Endothelial cell of umbilical vein (primary cell): ENCODE measurements at places on chromosomes 12 and 14.

- H3K27ac ChIP-seq: peak overlapping the region; percentile 2
- no peak overlapping the region for H3K4me3 ChIP-seq
- peaks cover 53% of the 10 kb centered on the region for H3K4me1 ChIP-seq
- no peaks in the 10 kb centered on the region for H3K36me3 ChIP-seq
These were observed 72.5 kb downstream of the ITPK1 start for GRCh38 chr14:93042968-93043940.

GRCh38 chr12:125533434-125534029 lies 468.3 kb downstream of the AACS start:
- no peaks in the 10 kb centered on the region for H3K27me3 ChIP-seq
- no peak for DNase-seq
- H3K27ac ChIP-seq: no peak overlapping the region
- no peaks in the 10 kb centered on the region for H3K4me1 ChIP-seq
- no peak overlapping the region for H3K4me3 ChIP-seq

GRCh38 chr12:6981152-6982052 lies 10.7 kb downstream of the EMG1 start:
- H3K4me1 ChIP-seq: no peaks in the 10 kb centered on the region
- no peak for DNase-seq
- no peak overlapping the region for H3K27ac ChIP-seq
- H3K36me3 ChIP-seq: peaks cover 8% of the 10 kb centered on the region

GRCh38 chr12:122538496-122538895 lies 11.4 kb downstream of the KNTC1 start:
- DNase-seq: no peak
- H3K27me3 ChIP-seq: no peaks in the 10 kb centered on the region
- H3K4me3 ChIP-seq: no peak overlapping the region
- H3K27ac ChIP-seq: no peak overlapping the region
- H3K36me3 ChIP-seq: no peaks in the 10 kb centered on the region
- H3K4me1 ChIP-seq: no peaks in the 10 kb centered on the region

DNA sequence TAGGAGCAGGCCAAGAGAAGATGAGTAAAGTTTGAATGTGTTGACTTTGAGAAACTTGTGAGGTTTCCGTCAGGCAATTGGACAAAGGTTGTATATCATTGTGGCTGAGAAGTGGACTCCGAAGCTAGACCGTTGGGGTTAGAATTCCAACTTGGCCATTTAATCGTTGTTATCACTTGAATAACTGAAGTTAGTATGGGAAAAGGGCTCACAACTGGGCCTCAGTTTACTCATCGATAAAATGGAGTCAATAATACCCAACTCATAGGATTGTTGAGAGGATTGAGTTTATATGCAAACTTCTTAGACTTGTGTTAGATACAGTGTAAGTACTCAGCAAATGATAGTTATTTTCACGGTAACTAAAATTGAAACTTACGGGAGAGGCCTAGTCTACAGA lies 846 bp downstream of the SLIRP start:
- peaks cover 21% of the 10 kb centered on the region for H3K4me1 ChIP-seq
- no peak for DNase-seq
- H3K36me3 ChIP-seq: peaks cover 14% of the 10 kb centered on the region
- peak overlapping the region; percentile 98 for H3K4me3 ChIP-seq
- H3K27me3 ChIP-seq: no peaks in the 10 kb centered on the region

DNA sequence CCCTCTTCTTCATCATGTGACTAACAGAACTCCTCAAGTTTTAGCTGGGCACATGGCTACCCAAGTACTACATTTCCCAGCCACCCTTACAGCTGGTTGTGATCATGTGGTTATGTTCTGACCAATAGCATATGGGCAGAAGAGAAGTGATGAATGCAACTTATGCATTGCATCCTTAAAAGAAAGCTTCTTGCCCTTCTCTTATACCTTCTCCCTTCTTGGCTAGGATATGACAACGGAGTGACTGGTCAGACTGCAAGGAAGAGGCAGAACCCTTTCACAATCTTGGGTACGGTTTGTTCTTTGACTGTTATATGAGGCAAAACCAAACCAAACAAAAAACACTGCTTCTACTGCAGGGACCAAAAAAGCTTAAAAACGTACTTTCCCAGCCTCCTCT lies 66.5 kb upstream of the MAX start:
- peaks cover 10% of the 10 kb centered on the region for H3K4me1 ChIP-seq
- no peak overlapping the region for H3K27ac ChIP-seq
- no peaks in the 10 kb centered on the region for H3K36me3 ChIP-seq
- H3K27me3 ChIP-seq: no peaks in the 10 kb centered on the region
- H3K4me3 ChIP-seq: no peak overlapping the region
- no peak for DNase-seq

DNA sequence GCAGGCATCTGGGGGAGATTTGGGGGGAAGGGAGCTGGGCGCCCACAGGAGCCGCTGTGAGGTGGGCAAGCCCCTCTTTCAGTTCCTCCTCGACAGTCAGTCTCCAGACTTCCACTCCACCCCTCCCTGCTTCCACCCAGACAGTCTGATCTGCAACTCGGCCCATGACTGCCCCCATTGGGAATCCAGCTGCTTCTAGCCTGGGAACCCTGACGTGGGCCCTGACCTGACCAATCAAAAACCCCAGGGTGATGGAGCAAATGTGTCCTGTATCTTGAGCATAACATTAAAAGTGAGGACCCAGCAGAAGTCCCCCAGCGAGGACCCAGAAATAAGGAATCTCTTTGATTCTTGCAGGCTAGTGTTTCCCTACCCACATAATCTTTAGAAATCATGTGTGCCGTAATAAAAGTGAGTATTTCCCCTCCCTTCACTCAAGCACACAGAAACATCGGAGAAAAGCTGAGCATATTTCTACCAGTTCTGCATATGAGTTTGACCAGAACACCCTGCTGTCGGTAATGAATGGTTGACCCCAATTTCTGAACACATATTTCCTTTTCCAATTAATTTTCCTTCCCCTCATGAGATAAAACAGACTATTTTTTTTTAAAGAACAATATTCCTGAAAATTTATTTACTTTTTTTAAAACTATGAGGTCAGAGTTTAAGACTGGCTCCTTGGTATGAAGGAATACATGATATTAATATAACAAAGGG lies 6.4 kb downstream of the SSH1 start:
- H3K36me3 ChIP-seq: peaks cover 18% of the 10 kb centered on the region
- H3K27me3 ChIP-seq: no peaks in the 10 kb centered on the region
- H3K27ac ChIP-seq: peak overlapping the region; percentile 98
- peaks cover 51% of the 10 kb centered on the region for H3K4me1 ChIP-seq

GRCh38 chr12:9619411-9620179 lies 11.9 kb upstream of the KLRB1 start:
- DNase-seq: no peak
- no peak overlapping the region for H3K27ac ChIP-seq
- H3K36me3 ChIP-seq: no peaks in the 10 kb centered on the region
- H3K4me3 ChIP-seq: no peak overlapping the region
- no peaks in the 10 kb centered on the region for H3K4me1 ChIP-seq
- H3K27me3 ChIP-seq: no peaks in the 10 kb centered on the region

DNA sequence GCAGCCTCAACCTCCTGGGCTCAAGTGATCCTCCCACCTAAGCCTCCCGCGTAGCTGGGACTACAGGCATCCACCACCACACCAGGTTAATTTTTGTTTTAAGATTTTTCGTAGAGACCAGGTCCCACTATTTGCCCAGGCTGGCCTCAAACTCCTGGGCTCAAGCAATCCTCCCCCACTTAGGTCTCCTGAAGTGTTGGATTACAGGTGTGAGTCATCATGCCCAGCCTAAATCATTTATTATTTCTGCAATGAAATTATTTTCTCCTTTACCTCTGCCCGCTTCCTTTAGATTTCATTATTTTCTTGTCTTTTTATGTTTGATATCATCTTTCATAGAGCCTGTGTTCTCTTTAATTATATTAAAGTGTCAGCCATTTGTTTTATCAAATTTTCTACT lies 165.2 kb upstream of the OTX2 start:
- no peak overlapping the region for H3K27ac ChIP-seq
- no peak for DNase-seq
- no peaks in the 10 kb centered on the region for H3K27me3 ChIP-seq
- no peaks in the 10 kb centered on the region for H3K36me3 ChIP-seq
- no peak overlapping the region for H3K4me3 ChIP-seq
- no peaks in the 10 kb centered on the region for H3K4me1 ChIP-seq

GRCh38 chr12:42332301-42333285 lies 6.6 kb downstream of the PPHLN1 start:
- no peak overlapping the region for H3K27ac ChIP-seq
- DNase-seq: peak; percentile 67
- no peaks in the 10 kb centered on the region for H3K27me3 ChIP-seq
- no peak overlapping the region for H3K4me3 ChIP-seq
- H3K36me3 ChIP-seq: peaks cover 3% of the 10 kb centered on the region
- peaks cover 6% of the 10 kb centered on the region for H3K4me1 ChIP-seq

DNA sequence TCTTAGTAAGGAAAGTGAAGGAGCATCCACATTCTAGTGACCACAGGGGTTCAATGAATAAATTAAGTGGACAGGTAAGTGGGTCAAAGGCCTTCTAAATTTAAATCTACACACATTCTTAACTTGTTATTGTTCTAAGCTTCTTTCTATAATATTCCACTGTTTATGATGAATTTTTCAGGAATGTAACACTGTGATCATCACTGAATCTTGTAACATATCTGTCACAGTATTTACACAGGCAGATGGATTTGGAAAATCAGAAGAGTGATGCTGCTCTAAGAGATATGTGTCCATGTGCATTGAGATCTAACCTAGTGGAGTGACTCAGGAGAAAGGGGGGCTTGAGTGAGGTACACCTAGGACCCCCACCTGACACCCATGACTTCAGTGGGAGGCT lies 115.4 kb upstream of the OVCH1 start:
- DNase-seq: no peak
- no peak overlapping the region for H3K4me3 ChIP-seq
- no peaks in the 10 kb centered on the region for H3K4me1 ChIP-seq
- no peaks in the 10 kb centered on the region for H3K27me3 ChIP-seq
- H3K27ac ChIP-seq: no peak overlapping the region
- no peaks in the 10 kb centered on the region for H3K36me3 ChIP-seq

- peaks cover 23% of the 10 kb centered on the region for H3K4me1 ChIP-seq
- H3K4me3 ChIP-seq: no peak overlapping the region
- H3K36me3 ChIP-seq: no peaks in the 10 kb centered on the region
- peaks cover 24% of the 10 kb centered on the region for H3K27me3 ChIP-seq
- no peak overlapping the region for H3K27ac ChIP-seq
These were observed 161.2 kb downstream of the DAD1 start for GRCh38 chr14:22427771-22428231.

- no peak overlapping the region for H3K4me3 ChIP-seq
- H3K4me1 ChIP-seq: peaks cover 32% of the 10 kb centered on the region
- H3K36me3 ChIP-seq: no peaks in the 10 kb centered on the region
- peak overlapping the region; percentile 97 for H3K27ac ChIP-seq
These were observed 8.8 kb upstream of the SMARCC2 start for GRCh38 chr12:56197921-56198635.

GRCh38 chr12:66003951-66004350 lies 126.6 kb downstream of the LLPH start:
- no peaks in the 10 kb centered on the region for H3K36me3 ChIP-seq
- H3K4me3 ChIP-seq: no peak overlapping the region
- no peak for DNase-seq

- no peaks in the 10 kb centered on the region for H3K36me3 ChIP-seq
- DNase-seq: no peak
- H3K27me3 ChIP-seq: peaks cover 2% of the 10 kb centered on the region
- no peak overlapping the region for H3K4me3 ChIP-seq
- no peak overlapping the region for H3K27ac ChIP-seq
- no peaks in the 10 kb centered on the region for H3K4me1 ChIP-seq
These were observed 468.0 kb downstream of the BCAT1 start for GRCh38 chr12:24480766-24481449.

DNA sequence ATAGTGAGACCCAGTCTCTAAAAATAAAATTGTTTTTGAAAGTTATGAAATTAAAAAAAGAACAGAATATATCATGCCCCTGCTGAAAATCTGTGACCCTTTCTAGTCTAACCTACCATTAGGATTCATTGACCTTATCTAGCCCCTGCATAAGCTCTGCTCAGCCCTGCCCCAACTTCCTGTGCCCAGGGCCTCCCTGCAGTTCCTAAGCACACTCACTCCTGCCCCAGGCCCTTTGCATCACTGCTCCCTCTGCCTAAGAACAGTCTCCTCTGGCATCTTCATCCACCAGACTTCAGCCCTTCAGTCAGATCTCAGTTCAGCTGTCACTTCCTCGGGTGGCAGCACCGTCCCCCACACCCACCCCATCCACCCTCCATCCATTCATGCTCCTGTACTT lies 55.4 kb downstream of the SCARB1 start:
- no peak for DNase-seq
- no peak overlapping the region for H3K27ac ChIP-seq
- H3K36me3 ChIP-seq: no peaks in the 10 kb centered on the region
- H3K4me1 ChIP-seq: no peaks in the 10 kb centered on the region
- no peaks in the 10 kb centered on the region for H3K27me3 ChIP-seq

GRCh38 chr14:31881531-31882310 lies 195.4 kb upstream of the ARHGAP5 start:
- H3K4me1 ChIP-seq: peaks cover 11% of the 10 kb centered on the region
- no peaks in the 10 kb centered on the region for H3K27me3 ChIP-seq

- no peak overlapping the region for H3K27ac ChIP-seq
- no peak overlapping the region for H3K4me3 ChIP-seq
- peak; percentile 30 for DNase-seq
These were observed 34.3 kb upstream of the GAS2L3 start for GRCh38 chr12:100539202-100539601.

GRCh38 chr14:28774764-28775735 lies 8.5 kb downstream of the FOXG1 start:
- H3K4me3 ChIP-seq: no peak overlapping the region
- no peaks in the 10 kb centered on the region for H3K36me3 ChIP-seq
- DNase-seq: no peak
- H3K27ac ChIP-seq: no peak overlapping the region
- H3K4me1 ChIP-seq: no peaks in the 10 kb centered on the region
- H3K27me3 ChIP-seq: peaks cover 100% of the 10 kb centered on the region

DNA sequence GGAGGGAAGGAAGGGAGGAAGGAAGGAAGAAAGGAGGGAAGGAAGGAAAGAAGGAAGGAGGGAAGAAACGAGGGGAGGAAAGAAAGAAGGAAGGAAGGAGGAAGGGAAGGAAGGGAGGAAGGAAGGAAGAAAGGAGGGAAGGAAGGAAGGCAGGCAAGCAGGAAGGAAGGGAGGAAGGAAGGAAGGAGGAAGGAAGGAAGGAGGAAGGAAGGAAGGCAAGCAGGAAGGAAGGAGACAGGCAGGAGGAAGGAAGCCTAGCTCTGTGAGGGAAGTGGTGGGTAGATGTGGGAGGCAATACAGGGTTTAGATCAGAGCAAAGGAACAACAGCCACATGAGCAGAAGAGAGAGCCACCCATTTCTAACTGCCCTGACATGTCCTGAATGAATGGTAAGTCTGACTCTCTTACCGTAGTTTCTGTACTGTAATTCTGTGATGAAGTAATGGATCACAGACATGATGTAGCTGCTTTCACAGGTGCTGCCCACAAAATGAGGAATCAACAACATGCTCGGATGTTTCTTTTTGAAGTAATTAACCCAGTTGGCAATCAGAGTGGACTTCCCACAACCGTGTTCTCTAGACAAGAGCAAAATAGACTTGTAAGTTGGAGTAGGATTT lies 24.4 kb upstream of the HSP90B1 start:
- H3K4me3 ChIP-seq: no peak overlapping the region
- no peak overlapping the region for H3K27ac ChIP-seq
- H3K36me3 ChIP-seq: no peaks in the 10 kb centered on the region
- peaks cover 10% of the 10 kb centered on the region for H3K27me3 ChIP-seq
- DNase-seq: no peak
